Liver (tissue), 10 donors: ENCODE measurements at places on chromosomes 2 and 18. TPM values are rescaled to one million over a fixed set of nuclear protein-coding genes. Genes with fewer than 3 reads are reported as not detected.

DNA sequence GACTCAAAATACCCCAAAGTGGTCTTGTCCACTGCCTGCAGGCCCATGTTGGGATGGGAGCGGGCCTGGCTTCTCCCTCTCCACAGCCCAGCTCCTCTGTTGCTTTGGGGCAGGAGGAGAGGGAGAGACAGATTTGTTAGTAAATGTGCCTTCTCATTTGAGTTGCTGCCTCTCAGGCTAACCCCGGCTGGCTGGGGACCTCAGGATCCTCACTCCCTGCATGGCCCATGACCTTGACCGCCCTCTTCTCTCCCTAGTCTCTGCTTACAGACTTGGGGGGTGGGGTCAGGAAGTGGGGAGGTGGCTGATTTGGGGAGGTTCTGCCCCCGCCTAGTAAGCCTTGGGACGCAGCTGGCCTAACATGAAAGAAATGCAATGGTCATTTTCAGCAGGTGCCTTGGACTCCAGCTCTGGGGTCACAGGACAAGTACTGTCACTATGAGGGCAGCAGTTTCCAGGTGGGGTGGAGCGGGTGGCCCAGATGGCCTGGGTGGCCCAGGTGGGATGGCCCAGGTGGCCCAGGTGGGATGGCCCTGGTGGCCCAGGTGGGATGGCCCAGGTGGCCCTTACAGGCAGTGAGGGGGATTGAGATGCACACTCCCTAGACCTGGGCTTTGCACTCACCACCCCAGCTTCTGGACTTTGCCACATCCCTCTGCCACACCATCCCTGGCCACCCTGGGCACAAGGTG lies 24.1 kb downstream of the HJURP start:
- DNase-seq, result no peak

RNU2-63P gene
- not detected for total RNA-seq

GRCh38 chr2:113225263-113226259 lies 51.8 kb downstream of the PSD4 start:
- no peak for DNase-seq

GRCh38 chr2:950080-950966 lies at the start of gene SNTG2:
Gene SNTG2 (plus strand): TSS chr2:950849. CDS start chr2:950997, 148 bp downstream.
- DNase-seq, result no peak

DNA sequence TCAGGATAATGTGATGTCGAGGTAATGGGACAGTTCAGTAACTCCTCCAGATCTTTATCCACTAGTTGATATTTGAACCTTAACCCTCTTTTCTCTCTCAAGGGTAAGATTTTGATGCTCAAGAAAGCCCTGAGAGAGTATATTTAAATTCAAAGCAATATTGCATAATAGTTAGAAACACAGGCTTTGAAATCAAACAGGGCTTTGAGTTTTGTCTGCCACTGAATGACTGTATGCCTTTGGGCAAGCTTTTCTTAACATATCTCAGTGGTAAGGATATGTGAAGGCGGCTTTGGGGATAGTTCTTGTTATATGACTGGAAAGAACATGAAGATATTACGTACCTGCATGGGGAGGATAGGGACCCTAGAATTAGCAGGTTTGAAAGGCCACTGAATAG lies 11.1 kb downstream of the ITPRID2 start:
- DNase-seq, result no peak
